ENCODE measurements at places on chromosomes 7 and 10.

DNA sequence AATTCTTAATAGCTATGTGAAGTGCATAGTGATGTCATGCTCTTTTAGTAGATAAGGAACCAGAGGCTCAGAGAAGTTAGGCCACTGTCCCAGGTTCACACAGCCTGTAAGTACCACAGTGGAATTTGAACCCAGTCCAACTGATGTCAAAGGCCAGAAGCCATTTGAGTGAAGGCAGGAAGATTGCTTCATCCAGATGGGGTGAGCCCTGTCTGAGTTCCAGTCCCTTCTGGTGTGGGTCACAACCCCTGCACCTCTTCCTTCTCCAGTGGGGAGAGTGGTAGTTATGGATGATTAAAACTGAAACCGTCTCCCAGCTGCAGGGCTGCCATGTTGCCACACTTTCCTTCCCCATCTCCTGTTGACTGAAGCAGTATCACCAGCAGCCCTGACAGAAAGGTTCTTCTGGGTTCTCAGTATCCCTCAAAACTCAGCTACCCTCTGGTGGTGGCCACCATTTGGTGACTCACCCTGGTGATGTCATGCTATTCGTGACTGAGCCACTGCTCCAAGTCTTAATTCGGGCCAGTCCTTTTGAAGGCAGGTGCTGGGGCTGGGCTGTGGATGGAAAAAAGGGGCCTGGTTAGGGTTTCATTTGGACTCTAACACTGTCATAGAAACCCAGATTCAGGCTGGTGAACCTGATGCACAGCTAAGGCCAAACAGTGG, 1.5 kb upstream of the C10orf95 start:
- no peak for DNase-seq

DNA sequence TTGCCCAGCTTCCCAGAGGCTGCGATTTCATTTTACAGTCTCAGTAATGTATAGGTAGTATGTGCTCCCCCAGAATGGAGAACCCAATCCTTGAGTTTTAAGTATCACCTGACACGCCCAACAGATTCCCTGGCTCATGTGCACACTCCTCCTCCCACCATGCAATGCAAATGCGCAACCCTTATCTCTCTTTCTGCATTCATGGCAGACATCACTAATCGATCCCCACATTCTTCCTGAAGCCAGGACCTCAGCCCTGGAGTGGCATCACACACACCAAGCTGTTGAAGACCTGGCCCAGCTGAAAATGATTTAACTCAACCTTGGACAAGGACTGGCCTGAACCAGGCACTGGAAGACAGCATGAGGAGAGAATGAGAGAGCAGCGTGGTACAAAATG, 68.4 kb downstream of the ZRANB1 start:
- DNase-seq: no peak

DNA sequence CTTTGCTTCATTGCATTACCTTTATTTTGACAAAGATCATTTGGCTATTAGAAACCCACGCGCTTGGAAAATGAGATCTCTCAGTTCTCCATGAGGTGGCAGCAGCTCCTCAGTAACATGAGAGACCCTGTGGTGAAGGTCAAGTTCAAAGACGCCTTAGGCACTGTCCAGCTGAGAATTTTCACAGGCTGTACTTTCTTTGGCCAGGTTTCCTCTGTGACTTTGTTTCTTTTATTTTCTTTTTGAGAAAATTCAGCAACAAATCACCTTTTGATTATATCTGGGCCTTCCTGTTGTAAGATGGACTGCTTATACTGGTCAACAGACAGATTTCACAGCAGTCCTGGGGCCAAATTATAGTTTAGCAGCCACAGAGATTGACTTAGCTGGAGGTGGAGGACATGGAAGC, 54.5 kb downstream of the RAB18 start:
- DNase-seq: no peak

GRCh38 chr7:27579565-27579964, 83.1 kb downstream of the HIBADH start:
- DNase-seq: no peak

DNA sequence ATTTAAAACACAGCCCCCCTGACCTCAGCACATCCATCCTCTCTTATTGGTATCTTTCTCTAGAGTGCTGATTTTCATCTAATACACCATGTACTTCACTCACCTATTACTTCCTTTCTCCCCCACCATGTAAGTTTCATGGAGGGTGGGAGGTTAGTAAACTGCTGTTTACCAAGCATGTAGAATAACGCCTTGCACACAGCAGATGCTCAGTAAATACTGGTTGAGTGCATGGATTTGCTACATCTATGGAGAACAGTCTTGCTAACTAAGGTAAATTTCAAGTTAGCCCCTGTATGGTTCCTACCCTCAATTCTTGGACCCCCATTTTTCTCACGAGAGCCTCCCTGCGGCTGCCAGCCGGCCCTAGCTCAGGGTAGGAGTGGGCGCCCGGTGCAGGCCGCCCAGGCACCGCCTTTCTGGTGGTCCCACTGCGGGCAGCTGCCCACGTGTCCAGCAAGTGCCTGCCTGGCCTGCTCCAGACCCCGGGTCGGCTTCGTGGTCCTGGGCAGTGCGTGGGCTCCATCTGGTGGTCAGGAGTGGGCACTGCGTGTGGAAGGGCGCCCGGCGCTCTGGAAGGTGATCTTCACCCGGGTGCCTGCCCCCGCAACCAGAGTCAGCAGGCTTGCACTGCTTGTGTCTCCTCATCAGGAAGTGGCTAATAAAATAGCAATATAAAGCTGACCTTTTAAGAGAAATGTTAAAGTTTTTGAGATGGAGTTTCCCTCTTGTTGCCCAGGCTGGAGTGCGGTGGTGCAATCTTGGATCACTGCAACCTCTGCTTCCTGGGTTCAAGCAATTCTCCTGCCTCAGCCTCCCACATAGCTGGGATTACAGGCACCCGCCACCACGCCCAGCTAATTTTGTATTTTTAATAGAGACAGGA, 63.4 kb upstream of the DNAJB6 start:
- peak; percentile 63 for DNase-seq

DNA sequence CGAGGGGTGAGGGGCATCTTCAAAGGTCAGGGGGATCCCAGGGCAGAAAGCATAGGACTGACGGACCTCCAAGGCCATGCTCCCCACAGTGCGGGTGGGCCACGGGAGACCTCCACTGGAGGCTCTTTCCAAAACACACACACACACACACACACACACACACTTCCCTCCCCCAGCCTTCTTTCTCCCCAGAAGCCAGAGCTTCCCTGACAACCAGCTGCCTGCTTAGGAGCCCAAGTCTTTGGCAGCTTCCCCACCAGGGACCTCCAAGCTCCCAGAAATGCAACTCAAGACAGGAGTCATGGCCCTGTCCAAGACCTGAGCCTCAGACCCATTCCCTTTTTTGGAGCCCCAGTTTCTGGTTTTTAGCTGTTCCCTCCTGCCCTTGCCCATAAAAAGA, 710 bp upstream of the C10orf105 start:
- DNase-seq: no peak

DNA sequence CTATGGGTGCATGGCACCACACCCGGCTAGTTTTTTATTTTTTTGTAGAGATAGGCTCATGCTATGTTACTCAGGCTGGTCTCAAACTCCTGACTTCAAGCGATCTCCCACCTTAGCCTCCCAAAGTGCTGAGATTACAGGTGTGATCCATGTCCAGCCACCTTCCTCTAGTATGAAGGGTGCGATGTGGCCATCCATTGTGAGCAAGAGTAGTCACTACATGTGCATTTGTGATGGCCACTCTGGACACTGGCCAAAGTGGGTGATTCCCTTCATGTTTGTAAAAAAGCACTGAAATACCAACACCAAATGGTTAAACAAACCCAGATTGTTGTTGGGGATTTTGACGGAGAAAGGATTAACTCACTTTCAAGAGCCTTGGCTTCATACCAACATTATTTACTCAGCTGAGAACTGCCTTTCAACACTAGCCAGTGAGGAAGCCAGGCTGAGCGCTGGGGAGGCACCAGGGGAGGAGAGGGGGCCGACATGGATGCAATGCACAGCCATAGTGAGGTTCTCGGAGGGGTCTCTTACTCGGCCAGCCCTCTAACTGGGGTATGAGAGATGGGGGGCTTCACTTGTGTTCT, 198.1 kb upstream of the LYZL2 start:
- no peak for DNase-seq

GRCh38 chr10:42981358-42982236, 95.3 kb upstream of the RET start:
- DNase-seq: no peak

DNA sequence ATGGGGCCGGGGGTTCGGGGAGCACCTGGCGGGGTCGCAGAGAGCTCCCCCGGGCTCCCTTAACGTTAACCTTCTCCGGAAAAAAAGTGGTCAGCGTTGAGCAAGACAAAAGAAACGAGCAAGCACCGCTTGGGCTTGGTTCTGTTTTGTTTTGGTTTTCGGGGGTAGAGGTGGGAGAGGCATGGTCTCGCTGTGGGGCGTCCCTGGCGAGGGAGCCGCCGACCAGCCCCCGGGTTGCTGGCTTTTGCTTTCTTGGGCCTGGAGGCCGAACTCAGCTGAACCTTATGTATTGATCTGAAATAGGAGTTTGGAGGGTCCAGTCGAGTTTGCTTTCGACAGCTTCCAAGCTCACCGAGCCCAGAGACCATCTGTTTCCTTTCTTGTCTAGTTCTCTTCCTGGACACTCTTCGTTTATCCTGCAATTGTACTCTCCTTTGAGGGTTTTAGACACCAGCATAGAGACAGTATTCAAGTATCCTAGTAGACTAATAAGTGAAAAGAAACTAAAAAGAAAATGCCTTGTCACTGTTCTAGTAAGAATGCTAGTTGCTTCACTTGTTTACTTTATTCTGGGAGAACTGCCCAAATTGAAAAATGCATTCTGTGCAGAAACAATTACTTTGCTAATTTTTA, 980 bp downstream of the FHIP2A start:
- DNase-seq: no peak

GRCh38 chr10:12490963-12491362, 141.6 kb downstream of the CAMK1D start:
- no peak for DNase-seq

GRCh38 chr10:15461353-15462108, 90.4 kb upstream of the FAM171A1 start:
- no peak for DNase-seq

GRCh38 chr7:1934017-1934416, 263.9 kb downstream of the ELFN1 start:
- no peak for DNase-seq

GRCh38 chr7:107744345-107744750, 406 bp downstream of the CBLL1 start:
- DNase-seq: no peak

- DNase-seq: no peak
Observed at GRCh38 chr10:12862459-12862858, 139.1 kb downstream of the CCDC3 start.

- DNase-seq: no peak
Observed at GRCh38 chr7:104208421-104208780, 588 bp upstream of the ORC5 start.

- peak; percentile 63 for DNase-seq
Observed at GRCh38 chr7:142854372-142855113, at the start of gene EPHB6. TSS of gene EPHB6 (plus strand) at chr7:142855076. CDS start at chr7:142863228, 8,152 bp downstream.

- no peak for DNase-seq
Observed at GRCh38 chr10:112986544-112987190, 36.6 kb downstream of the TCF7L2 start.

GRCh38 chr7:100049441-100050291, at the start of gene ZSCAN21:
TSS of gene ZSCAN21 (plus strand) at chr7:100049774. CDS start at chr7:100057007, 7,233 bp downstream.
- peak; percentile 77 for DNase-seq

DNA sequence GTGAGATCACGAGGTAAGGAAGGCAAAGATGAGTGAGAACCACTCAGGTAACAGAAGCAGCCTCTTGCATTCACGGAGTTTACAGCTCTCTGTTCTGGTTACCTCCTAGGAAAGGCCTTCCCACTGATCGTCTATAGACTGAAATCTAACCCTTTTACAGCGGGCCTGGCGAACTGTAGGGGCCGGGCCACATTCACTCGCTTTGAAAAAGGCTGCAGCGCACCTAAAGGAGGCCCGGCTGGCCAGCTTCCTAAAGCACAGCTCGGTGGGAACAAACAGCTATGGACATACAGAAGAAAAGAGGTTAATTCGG, 565 bp downstream of the ATP5MK start:
- DNase-seq: no peak

GRCh38 chr10:120039826-120040225, 147.3 kb downstream of the SEC23IP start:
- DNase-seq: no peak

DNA sequence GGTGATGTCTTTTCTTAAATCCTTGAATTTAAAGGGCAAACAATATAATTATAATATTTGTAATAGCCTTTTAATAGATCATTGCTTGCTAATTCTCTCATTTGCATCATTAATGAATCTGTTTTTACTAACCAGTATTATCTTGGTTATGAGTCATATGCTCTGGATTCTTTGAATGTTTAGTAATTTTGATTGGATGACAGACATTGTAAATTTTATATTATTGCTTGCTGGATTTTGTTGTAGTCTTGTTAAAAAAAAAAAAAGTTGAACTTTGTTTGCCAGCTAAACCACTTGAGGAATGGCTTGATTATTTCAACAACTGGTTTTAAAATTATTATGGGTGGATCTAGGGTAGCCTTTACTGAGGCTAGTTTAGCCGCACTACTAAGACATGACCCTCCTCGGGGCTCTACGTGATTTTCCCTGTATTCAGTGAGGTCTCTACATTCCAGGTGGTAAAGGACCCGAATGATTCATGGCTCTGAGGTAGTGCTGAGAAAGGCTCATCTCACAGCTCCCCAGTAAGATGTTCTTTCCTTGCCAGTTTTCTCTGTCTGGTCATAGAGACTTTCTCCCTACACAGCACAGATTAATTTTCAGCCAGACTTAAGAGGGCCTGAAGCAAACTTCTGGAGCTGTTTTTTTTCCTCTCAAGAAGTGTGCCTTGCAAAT, 8.5 kb downstream of the C10orf90 start:
- no peak for DNase-seq

DNA sequence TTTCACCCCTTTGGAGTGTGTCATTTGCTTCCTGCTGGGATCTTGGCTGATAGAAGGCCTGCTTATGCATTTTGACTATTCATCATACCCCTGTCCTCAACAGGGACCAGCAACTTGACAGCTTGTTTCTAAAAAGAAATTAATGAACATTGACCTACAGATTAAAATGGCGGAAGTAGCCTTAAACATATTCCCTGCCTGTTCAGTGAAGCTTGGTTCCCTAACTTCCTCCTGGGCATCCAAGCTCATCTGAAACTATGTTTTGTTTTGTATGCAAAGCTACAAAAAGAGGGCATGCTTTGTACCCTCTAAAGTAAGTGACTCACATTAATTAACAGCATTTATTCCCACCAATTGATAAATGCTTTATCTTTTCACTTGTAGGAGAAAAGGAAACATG, 26.8 kb upstream of the CDK14 start:
- DNase-seq: no peak

GRCh38 chr10:69837261-69837660, 35.6 kb downstream of the COL13A1 start:
- no peak for DNase-seq

DNA sequence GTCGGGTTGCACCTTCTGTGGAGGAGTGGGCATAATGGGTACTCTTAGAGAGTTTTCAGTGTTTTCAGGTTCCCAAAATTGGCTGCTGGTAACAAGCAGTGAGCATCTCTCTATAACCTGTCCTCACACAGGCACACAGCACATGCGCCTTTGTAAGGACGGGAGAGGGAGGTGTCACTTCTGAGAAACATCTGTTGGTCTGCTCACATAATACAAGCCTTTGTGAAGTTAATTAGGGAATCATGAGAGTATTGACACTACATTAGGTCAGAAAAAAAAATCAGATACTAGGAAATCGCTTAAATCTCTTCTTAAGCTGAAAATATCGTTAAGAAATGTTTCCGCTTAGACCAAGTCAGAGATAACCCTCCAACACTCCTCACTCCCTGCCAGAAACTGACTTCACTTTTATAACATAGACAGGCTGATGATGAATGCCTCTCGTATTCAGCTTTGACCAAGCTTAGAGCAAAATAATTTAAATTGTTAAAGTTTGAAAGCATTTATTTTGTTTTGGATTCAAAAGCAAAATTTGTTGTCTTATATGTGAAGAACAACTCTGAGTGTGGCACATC, 769.7 kb downstream of the TNS3 start:
- DNase-seq: no peak

All from CD4-positive, alpha-beta memory T cell (primary cell).